Peyer's patch (tissue), 4 donors: ENCODE measurements at places on chromosomes 3 and 15. TPM values are rescaled to one million over a fixed set of nuclear protein-coding genes. Genes with fewer than 3 reads are reported as not detected.

- no peaks in the 10 kb centered on the region for H3K27me3 ChIP-seq
- H3K4me3 ChIP-seq = no peak overlapping the region
- H3K4me1 ChIP-seq = no peaks in the 10 kb centered on the region
- no peak overlapping the region for H3K27ac ChIP-seq
- H3K36me3 ChIP-seq = no peaks in the 10 kb centered on the region
- no peak for DNase-seq
These were observed 335.7 kb upstream of the PPP2R3A start for GRCh38 chr3:135629701-135630408.

GRCh38 chr3:119898478-119899191 lies 116.7 kb downstream of the NR1I2 start:
- DNase-seq = no peak
- no peaks in the 10 kb centered on the region for H3K4me1 ChIP-seq
- no peak overlapping the region for H3K27ac ChIP-seq
- no peaks in the 10 kb centered on the region for H3K36me3 ChIP-seq

DNA sequence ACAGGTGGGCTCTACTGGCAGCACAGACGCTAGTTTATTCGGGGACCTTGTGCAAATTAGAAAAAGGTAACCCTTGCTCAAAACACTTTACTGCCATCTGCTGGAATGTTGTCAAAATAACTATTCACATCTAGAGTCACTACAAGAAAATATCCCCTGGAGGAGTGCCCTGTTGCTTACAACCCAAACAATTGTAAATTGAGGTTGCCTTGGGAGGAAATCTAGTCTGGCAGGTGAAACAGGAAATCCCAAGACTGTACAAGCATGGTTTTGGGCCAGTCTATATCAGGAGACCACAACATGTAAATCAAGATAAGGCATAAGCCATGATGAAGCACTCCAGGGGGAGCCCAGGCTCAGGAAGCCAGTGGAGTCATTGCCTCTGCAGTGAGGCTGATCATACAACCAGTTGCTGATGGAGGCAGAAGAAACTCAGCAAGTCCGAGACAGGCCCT lies 136.8 kb upstream of the ACP3 start:
- H3K4me1 ChIP-seq = no peaks in the 10 kb centered on the region
- H3K4me3 ChIP-seq = no peak overlapping the region
- no peaks in the 10 kb centered on the region for H3K27me3 ChIP-seq
- DNase-seq = no peak
- no peak overlapping the region for H3K27ac ChIP-seq

GRCh38 chr3:144643771-144644198 lies 672.2 kb downstream of the DIPK2A start:
- DNase-seq = no peak
- H3K4me3 ChIP-seq = no peak overlapping the region
- H3K4me1 ChIP-seq = no peaks in the 10 kb centered on the region
- H3K27ac ChIP-seq = no peak overlapping the region
- H3K36me3 ChIP-seq = no peaks in the 10 kb centered on the region

GRCh38 chr3:42263354-42264346 lies 2.3 kb downstream of the CCK start:
- no peak for DNase-seq
- H3K36me3 ChIP-seq = no peaks in the 10 kb centered on the region
- H3K27ac ChIP-seq = no peak overlapping the region
- peaks cover 19% of the 10 kb centered on the region for H3K4me1 ChIP-seq

DNA sequence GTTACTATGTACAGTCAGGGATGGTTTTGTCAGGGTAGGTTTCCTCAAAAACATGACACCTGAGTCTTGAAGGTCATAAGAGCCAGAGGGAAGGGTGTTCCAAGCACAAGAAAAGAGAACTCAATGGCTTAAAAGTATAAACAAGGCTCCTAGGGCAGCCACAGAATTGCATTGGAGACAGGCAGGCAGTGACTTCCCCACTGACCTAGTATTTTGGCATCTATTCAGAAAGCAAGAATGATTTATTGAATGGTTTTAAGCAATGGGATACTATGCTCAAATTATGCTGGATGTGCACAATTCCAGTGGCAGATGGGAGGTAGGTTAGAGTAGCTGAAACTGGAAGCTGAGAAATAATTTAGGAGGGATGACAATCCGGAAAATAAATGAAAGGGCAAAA lies 54.0 kb downstream of the TSC22D2 start:
- no peak overlapping the region for H3K4me3 ChIP-seq
- H3K4me1 ChIP-seq = no peaks in the 10 kb centered on the region
- no peaks in the 10 kb centered on the region for H3K36me3 ChIP-seq
- DNase-seq = no peak
- no peaks in the 10 kb centered on the region for H3K27me3 ChIP-seq

DNA sequence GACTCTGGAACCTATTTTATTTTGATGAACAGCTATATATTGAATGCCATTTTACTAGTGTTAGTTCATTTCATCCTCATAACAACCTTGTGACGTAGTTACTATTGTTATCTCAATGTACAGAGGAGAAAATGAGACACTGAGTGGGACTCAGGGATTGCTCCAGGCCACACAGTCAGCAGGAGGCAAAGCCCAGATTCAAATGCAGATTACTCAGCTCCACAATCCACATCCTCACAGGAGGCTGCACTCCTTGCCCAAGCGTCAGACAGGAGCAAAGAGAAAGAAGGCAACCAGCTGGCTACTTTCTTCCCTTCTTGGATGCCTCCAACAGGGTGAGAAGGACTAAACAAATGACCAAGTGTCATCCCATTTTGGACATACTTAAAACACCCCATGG lies 92.0 kb upstream of the CCDC54 start:
- H3K36me3 ChIP-seq = no peaks in the 10 kb centered on the region
- H3K27me3 ChIP-seq = no peaks in the 10 kb centered on the region
- H3K4me3 ChIP-seq = no peak overlapping the region
- DNase-seq = no peak
- no peak overlapping the region for H3K27ac ChIP-seq

DNA sequence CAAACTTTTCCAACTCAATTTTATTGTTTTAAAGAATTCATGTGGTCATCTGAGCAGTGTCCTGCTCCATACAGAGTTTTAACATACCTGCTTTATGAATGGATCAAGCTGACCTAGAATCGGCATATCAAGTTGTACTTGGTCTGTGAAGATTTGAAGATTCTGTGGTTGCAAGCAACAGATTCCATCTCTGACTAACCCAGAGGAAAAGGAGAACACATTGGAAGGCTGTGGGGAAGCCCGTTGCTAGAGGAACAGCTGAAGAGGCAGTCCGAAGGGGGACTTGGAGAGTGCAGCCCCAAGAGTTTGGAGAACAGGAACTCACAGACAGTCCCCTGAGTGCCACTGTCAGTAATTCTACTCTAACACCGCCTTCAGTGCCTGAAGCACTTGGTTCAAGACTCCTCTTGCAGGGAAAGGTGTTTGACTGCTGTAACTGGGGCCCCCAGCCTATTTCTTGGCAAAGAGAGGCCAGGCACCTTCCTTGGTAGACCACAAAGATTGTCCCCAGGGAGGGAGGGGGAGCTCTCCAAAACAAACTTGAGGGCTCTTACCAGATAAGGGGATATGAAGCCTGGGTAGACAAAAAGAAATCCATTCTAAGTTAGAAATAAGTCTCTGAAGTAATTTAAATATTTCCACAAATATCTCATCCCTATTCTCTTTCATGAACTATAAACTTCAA lies 88.8 kb downstream of the LARS2 start:
- DNase-seq = no peak
- H3K4me3 ChIP-seq = no peak overlapping the region
- H3K4me1 ChIP-seq = no peaks in the 10 kb centered on the region
- H3K27ac ChIP-seq = no peak overlapping the region

- H3K36me3 ChIP-seq = no peaks in the 10 kb centered on the region
- no peaks in the 10 kb centered on the region for H3K27me3 ChIP-seq
- H3K4me3 ChIP-seq = no peak overlapping the region
- DNase-seq = no peak
- no peak overlapping the region for H3K27ac ChIP-seq
These were observed 45.4 kb downstream of the TM4SF4 start for GRCh38 chr3:149519912-149520311.

LRRIQ4 gene
- not detected for total RNA-seq

PIERCE2 gene
- not detected for total RNA-seq

SKIL gene
- 78.4 TPM for total RNA-seq
